ENCODE measurements at places on chromosomes 2 and 18.

- DNase-seq, result no peak
These were observed 983.6 kb upstream of the ZEB2 start for GRCh38 chr2:145503511-145503910.

GRCh38 chr2:203675086-203675485, 31.4 kb upstream of the CD28 start:
- DNase-seq, result no peak

- no peak for DNase-seq
These were observed 204.1 kb downstream of the CELF4 start for GRCh38 chr18:37361335-37362157.

DNA sequence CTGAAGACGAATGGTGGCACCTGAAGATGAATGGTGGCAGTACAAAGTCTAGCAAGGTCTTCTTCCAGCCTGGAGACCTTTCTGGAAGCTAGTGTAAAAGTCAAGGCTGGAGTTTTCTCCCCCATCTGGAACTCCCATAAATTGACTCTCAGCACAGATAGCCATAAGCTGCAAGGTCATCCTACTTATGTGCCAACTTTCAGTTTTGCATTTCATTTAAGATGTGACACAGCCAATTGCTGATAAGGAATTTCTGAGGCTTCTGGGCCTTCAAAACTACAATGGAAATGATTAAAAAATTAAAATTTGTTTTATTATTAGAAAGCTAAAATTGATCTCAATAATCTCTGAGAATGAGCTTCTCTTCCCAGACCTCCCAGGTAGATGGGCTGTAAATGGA, 10.2 kb downstream of the XDH start:
- DNase-seq, result no peak

DNA sequence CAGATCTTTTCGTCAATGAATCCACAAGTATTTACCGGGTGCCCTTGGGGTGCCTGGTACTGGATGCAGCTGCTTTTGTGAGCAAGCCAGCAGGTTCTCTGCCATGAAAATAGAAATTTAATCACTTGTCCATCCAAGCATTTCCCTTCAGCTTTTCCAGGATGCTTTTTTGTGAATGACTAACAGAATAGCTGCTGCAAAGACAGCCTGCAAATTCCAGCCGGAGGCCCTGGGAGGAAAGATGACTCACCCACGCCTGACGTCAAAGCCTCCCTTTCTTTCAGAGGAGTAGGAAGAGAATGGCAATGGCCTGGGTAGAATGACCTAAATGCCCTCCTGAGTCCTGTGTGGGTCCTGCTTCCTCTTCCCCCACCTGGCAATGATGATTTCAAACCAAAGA, 111.9 kb downstream of the AP1S3 start:
- no peak for DNase-seq

- DNase-seq, result no peak
These were observed 2.0 kb downstream of the VSNL1 start for GRCh38 chr2:17542471-17542870.

DNA sequence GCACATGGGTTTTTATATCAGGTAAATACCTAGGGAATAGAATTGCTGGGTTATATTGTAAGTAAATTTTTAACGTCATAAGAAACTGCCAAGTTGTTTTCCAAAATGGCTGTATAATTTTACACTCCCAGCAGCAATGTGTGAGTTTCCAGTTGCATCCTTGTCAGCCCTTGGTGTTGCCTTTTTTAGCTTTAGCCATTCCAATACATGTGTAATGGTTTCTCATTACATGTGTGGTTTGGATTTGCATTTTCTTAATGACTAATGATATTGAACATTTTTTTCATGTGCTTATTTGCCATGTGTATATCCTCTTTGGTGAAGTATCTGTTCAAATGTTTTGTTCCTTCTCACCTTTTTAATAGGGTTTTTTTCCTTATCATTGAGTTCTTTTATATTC, 70.8 kb downstream of the ABI2 start:
- DNase-seq, result no peak

DNA sequence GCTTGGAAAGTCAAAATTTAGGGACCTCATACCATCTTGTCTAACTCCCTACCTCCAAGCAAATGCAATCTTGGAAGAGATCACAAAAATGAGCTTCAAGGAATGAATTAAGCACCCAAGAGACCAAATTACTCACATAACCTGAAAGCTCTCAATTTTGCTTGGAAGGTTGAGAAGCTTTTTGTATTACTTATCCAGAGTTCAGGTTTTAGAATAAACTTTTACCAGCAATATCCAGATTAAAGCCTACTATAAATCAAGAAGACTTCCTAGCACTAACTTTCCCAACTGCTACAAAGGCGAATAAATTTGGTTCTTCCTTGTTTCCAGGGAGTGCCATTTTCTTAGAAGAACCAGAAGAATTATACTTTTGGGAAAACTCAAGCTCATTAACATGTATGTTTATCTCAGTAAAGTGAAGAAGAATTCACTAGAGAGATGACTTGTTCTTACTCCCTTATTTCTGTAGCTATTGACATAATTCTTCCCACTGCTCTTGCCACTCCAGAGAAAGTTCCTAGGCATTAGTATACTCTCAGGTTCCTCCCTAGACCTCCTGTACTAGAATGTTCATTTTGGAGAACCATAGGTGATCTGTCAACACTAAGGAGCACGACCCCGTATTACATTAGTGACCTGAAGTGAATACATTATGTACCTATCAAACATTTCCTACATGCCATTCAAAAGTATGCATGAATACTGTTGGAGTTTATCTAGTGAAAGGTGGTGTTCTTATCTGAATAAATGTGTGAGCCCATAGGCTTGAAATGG, 18.0 kb upstream of the STPG4 start:
- DNase-seq, result no peak

DNA sequence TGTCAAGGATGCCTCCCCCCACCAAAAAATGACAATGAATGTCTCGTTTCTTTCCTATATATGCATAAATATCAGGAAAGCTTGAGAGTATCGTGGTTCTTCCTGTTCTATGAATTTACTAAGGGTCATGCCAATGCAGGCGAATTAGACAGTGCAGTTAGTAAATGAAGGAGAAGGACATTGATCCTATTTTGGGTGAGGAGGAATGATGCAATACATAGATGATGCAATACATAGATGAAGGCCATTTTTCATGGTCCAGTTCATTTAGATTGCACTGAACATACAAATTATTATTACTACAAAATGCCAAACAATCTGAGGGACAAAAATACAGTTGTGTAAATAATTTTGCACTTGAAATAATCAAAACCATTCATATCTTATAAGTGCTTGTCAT, 1265.0 kb downstream of the LRP1B start:
- no peak for DNase-seq

- no peak for DNase-seq
These were observed at the start of gene NXPH2 for GRCh38 chr2:138779781-138780445. Gene NXPH2 (minus strand): TSS chr2:138780390. CDS start chr2:138780241, 149 bp downstream.

- DNase-seq, result no peak
These were observed 468.4 kb downstream of the MBD2 start for GRCh38 chr18:53755914-53756609.

GRCh38 chr2:143383016-143383415, 253.8 kb downstream of the ARHGAP15 start:
- no peak for DNase-seq

DNA sequence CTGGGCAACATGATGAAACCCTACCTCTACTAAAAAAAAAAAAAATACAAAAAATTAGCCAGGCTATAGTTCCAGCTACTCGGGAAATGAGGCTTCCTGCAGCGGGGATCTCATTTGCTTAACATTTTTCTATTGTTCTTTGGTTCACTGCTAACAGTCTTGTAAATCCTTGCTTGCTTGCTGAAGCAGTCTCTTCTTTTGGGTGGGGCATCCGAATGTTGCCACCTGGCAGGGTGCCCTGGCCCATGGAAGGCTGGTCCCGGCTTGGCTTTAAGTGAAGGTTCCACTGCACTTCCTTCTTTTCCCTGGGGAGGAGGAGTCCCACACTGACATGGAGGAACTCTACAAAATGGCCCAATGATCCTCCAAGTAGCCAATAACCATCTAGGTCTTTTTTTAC, 6.0 kb upstream of the ANKRD29 start:
- no peak for DNase-seq

DNA sequence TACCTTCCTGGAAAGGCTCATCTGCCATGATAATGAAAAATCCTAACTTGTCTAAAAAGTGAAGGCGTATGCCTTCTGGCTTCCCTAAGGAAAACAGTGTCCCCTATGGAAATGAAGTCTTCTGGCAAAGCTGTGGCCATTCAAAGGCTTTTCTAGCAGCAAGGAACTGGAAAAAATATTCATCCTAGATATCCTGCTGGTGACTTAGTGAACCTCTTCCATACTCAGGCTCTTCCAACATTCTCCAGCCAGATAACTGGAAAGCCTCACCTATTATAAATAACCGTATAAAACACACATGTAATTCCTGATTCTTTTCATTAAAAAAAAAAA, 84.7 kb downstream of the RBMS1 start:
- DNase-seq, result no peak

DNA sequence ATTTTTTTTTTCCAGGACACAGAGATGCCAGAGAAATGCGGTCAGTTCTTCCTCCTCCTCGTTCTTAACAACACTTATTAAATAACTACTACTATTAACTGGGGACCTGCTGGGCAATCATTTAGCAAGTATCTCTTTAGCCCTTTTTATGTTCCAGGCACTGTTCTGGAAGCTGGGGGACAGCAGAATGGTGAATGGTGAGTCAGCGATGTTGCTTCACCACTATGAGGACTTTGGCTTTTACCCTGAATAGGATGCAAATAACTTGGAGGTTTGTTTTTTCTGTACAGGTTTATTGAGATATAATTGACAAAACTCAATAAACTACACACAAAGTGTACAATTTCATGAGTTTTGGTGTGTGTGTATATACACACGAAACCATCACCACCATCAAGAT, 179.9 kb upstream of the MSH6 start:
- no peak for DNase-seq

DNA sequence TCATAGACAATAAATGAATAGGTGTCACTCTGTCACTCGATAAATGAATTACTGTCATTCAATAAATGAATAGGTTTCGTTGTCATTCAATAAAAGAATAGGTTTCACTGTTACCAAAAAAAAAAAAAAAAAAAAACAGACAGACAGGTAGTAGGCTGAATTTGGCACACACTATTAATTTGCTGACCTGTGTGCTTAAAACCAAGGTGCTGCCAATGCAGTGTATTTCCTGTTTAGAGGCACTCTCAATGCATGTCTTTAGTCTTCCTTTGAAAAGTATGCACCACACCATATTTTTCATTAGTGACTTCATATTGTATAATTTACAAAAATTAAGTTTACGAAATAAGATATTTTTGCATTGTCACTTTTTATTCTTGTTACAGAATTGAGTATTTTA, 16.2 kb downstream of the ANKRD62 start:
- no peak for DNase-seq

DNA sequence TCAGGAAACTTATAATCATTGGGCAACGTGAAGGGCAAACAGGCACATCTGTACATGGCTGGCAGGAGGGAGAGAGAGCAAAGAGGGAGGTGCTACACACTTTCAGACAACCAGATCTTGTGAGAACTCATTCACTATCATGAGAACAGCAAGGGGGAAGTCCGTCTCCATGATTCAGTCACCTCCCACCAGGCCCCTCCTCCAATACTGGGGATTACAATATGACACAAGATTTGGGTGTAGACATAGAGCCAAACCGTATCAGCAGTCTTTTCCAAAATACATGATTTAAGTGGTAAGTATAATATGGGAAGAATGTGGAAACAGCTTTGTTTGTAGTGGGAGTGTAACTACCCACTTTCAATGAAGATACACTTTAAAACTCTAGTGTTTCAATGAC, 65.0 kb downstream of the EPB41L5 start:
- no peak for DNase-seq

DNA sequence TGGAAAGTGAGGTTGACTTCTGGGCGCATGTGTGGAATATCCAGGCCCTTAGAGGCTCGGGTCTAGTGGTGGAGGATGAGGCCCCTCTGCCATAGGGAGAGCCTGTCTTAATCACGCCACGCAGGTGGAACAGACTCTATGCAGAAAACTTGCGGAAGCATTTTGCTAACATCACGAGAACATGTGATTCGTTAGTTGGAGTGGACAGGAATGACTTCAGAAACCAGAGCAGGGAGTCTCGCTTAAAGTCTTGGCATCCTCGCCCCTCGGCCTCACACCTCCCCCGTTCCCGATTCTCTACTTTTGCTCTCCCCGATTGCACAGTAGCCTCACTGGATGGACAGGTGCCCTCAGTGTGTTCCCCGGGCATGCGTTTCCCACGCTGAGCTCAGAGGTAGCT, 333.4 kb downstream of the GBX2 start:
- no peak for DNase-seq

GRCh38 chr2:144596073-144596871, 76.4 kb upstream of the ZEB2 start:
- DNase-seq, result no peak

GRCh38 chr2:73266061-73266901, 18.0 kb downstream of the FBXO41 start:
- no peak for DNase-seq

- no peak for DNase-seq
These were observed 131.3 kb downstream of the GFPT1 start for GRCh38 chr2:69255760-69256159.

- no peak for DNase-seq
These were observed 147.1 kb downstream of the NOL4 start for GRCh38 chr18:34077599-34077998.

GRCh38 chr2:226862623-226863022, 26.8 kb downstream of the RHBDD1 start:
- no peak for DNase-seq

DNA sequence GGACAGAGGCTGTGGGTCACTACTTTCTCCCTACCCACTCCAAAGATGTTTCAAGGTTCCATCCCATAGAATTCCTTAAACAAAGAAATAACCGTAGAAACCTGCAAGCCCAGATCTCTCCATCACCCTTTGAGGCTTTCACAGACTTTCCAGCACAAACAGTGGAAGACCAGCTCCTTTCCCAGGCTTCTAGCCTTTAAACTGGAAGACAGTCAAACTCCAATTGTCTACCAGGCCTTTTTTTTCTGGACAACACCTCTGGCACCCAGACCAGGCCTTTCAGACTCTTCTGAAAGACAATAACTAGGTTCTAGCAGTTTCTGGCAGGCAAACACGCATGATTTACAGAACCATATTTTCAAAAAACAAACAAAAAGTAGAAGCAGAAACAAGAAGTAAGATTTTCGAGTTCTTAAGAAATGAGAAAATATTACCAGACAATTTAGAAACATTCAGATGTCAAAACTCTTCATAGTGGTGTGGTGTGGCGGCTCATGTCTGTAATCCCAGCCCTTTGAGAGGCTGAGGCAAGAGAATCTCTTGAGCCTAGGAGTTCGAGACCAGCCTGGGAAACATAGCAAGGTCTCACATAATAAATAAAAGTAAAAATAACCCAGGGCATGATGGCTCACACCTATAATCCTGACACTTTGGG, 106.8 kb upstream of the MSH2 start:
- DNase-seq, result no peak

GRCh38 chr18:67876871-67877270, 360.4 kb upstream of the DSEL start:
- no peak for DNase-seq
